ENCODE measurements at places on chromosomes 16 and 17. TPM values are rescaled to one million over a fixed set of nuclear protein-coding genes. Genes with fewer than 3 reads are reported as not detected.

Gene CDH13
- 27.3 TPM for total RNA-seq

DNA sequence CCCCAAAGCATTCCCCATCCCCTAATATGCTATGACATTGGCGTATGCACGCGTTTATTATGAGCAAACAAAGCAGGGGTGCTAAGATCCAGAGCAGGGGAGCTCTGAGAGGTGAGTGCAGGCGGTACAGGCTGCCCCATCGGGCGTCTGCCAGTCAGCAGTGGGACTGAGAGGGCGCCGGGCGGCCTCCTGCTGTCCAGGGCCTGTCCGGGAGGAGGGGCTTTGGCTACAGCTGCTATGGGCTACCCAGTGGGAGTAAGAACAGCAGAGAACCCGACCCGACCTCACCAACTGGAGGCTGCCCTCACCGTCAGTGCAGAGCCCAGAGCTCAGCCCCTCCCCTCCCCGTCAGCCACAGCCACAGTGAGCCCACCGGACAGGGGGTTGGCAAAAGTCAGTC, 18.5 kb upstream of the AATK start:
- DNase-seq, result no peak

Gene ITGB3
- total RNA-seq, result 2.2 TPM

Gene TMIGD1
- not detected for total RNA-seq

- no peak for DNase-seq
These were observed 17.2 kb downstream of the ADAM11 start for GRCh38 chr17:44775838-44776621.
